ENCODE measurements at places on chromosomes 2 and 18.

DNA sequence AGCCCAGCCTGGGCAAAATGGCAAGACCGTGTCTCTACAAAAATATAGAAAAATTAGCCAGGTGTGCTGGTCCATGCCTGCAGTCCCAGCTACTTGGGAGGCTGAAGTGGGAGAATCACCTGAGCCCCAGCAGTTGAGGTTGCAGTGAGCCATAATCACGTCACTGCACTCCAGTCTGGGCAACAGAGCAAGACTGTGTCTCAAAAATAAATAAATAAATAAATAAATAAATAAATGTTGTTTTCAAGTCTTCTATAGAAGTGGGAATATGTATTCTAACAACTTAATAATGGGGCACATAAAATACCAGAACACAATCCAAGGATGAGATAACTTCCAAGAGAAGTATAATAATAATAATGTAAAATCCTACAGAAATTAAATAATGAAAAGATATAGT is 23.9 kb downstream of the ATAD2B start:
- no peak for DNase-seq

DNA sequence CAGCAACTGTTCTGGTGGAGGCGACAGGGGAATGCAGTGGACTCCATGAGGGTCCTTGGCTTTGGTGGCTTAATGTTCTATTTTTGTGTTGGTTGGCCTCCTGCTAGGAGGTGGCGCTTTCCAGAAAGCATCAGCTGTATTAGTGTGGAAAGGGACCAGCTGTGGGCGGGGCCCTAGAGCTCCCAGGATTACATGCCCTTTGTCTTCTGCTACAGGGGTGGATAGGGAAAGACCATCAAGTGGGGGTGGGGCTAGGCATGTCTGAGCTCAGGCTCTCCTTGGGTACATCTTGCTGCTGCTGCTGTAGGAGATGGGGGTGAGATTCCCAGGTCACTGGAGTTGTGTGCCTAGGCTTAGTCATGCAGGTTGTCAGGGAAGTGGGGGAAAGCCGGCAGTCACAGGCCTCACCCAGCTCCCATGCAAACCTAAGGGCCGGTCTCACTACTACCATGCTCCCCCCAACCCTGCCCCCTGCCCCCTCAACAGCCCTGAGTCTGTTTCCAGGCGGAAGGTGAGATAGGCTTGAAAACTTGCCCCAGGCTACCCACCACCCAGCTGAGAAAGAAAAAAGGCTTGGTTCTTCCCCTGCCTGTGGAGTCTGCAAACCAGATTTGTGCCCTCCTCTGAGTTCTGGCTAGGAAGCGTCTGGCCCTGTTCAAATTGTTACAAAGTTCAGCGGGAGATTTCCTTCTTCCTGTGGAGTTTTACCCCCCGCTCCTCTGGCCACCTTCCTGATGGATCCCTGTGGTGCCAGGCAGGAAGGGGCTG is 141.3 kb upstream of the LYPD1 start:
- no peak for DNase-seq

GRCh38 chr2:134368009-134368817 is 114.3 kb downstream of the MGAT5 start:
- DNase-seq: peak; percentile 83

DNA sequence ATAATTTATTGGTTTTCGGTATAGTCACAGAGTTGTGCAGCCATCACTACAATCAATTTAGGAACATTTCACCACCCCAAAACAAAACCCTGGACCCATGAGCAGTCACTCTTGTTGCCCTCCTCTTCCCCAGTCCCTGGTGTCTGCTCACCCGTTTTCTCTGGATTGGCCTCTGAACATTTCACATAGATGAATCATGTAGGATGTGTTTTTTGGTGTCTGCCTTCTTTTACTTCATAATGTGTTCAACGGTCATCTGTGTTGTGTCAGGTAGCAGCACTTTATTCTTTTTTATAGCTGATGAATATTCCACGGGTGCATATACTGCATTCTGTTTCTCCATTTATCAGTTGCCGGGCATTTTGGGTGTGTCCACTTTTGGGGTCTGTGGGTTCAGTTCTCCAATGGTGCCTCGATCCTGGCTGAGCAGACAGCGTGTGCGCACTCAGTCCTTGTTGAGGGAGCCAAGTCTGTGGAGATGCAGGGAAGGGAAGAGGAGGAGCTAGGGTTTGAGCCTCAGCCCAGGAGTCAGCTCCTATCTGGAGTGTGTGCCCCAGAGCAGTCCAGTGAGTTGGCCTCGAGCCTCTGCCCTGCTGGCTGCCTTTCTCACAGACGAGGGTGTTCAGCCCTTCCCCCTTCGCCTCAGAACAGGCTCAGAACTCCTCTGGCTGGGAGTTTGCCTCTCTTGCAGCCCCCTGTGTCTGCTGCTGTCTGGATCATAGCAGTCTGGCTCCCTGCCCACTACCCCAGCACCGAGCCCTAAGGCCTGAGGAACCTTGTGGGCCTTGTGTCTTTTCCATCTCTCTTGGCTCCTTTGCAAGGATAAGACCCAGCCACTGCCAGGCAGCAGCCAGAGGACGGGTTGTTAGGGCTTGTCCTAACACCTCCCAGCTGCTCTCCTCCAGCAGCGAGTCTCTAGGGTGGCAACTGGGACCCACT is 18.0 kb downstream of the C2orf74 start:
- peak; percentile 42 for DNase-seq

- DNase-seq: peak; percentile 35
Measured at GRCh38 chr2:226730481-226730880, 69.1 kb downstream of the IRS1 start.

- DNase-seq: no peak
Measured at GRCh38 chr18:23450022-23450421, 3.1 kb upstream of the RIOK3 start.

DNA sequence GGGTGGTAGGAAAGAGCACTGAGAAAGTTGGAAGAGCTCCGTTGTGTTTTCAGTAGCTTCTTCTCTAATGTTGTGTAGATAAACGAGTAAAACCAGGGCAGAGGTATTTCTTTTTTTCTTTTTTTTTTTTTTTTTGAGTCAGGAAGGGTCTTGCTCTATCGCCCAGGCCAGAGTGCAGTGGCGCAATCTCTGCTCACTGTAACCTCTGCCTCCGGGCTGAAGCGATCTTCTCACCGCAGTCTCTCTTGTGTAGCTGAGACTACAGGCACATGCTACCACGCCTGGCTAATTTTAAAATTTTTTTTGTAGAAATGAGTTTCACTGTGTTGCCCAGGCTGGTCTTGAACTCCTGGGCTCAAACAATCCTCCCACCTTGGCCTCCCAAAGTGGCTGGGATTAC is 6.6 kb downstream of the GRHL1 start:
- no peak for DNase-seq

DNA sequence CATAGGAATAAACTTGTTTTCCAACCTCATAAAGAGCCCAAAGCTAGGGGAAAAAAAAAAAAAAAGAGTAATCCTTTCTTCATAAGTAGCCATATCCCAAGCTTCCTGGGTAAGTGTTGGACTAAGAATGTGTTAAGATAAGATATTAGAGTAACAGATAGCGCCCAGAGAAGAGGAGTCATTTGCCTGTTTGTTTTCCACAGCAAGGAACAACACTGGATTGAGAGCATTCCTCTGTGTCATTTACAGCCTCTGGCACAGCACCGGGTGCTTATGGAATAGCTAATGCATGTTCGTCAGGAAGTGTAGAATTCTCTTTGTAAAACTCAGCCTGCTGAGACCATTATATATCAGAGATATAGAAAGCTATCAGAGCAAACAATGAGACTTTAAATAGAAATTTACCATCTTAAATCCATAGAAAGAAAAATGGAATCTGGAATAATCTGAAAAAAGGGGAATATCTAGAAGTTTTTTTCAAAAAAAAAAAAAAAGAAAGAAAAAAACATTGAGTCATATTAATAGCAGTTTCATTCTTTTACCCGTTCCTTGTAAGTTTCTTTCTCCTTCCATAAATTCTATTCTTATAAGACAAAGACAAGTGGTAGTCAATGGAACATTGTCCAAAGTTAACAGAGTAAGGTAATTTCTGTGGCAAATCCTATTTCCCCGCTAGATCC is 37.6 kb downstream of the LRP2 start:
- no peak for DNase-seq

DNA sequence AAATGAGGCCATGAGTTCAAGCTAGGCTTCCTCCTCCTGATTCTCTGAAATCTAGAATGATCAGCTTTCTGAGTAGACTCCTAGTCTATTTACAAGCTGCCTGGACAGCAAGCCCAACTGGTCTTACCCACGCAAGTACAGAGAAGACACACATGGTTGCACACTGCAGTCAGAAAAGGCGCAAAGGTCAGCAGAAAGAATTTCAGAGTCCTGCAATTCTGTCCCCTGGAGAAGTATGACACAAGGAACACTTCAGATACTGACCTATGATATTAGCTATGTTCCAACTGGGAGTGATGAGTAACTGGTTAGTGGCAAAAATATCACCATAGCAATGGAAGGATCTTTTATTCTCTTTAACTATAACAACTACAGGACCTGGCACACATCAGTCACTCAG is 336.1 kb upstream of the PKDCC start:
- DNase-seq: peak; percentile 32
